ENCODE measurements at places on chromosomes 7 and 10. TPM values are rescaled to one million over a fixed set of nuclear protein-coding genes. Genes with fewer than 3 reads are reported as not detected.

GIMAP8 gene
- 6.1 TPM for polyA plus RNA-seq

CARD11 gene
- polyA plus RNA-seq = 4.7 TPM

MTURN gene
- 9.6 TPM for polyA plus RNA-seq

GNAI1 gene
- 92.8 TPM for polyA plus RNA-seq

MKX gene
- 0.49 TPM for polyA plus RNA-seq

MBL2 gene
- not detected for polyA plus RNA-seq

AKR1C8 gene
- polyA plus RNA-seq = not detected

CDK6 gene
- 12.9 TPM for polyA plus RNA-seq

GPR15LG gene
- not detected for polyA plus RNA-seq

PNLIPRP2 gene
- 0.44 TPM for polyA plus RNA-seq

NCF1 gene
- polyA plus RNA-seq = 1.5 TPM

LRRC61 gene
- 8.6 TPM for polyA plus RNA-seq

OPN1SW gene
- not detected for polyA plus RNA-seq

FAM53B gene
- 17.8 TPM for polyA plus RNA-seq

MACC1 gene
- 1.3 TPM for polyA plus RNA-seq

VCL gene
- 14.3 TPM for polyA plus RNA-seq

SMO gene
- 2.5 TPM for polyA plus RNA-seq

FEZF1 gene
- polyA plus RNA-seq = not detected

FOXK1 gene
- polyA plus RNA-seq = 21.3 TPM

MSS51 gene
- polyA plus RNA-seq = 6.4 TPM

FAM25A gene
- polyA plus RNA-seq = 36.6 TPM

HGF gene
- 33.8 TPM for polyA plus RNA-seq

TMEM176A gene
- polyA plus RNA-seq = 15.7 TPM

STEAP4 gene
- polyA plus RNA-seq = 18.0 TPM

HOXA11 gene
- 3.0 TPM for polyA plus RNA-seq

All from adrenal gland (tissue), 19 donors.